CD4-positive, CD25-positive, alpha-beta regulatory T cell (primary cell): ENCODE measurements at places on chromosomes 3 and 15. TPM values are rescaled to one million over a fixed set of nuclear protein-coding genes. Genes with fewer than 3 reads are reported as not detected.

SLC7A14 gene
- not detected for total RNA-seq

DNA sequence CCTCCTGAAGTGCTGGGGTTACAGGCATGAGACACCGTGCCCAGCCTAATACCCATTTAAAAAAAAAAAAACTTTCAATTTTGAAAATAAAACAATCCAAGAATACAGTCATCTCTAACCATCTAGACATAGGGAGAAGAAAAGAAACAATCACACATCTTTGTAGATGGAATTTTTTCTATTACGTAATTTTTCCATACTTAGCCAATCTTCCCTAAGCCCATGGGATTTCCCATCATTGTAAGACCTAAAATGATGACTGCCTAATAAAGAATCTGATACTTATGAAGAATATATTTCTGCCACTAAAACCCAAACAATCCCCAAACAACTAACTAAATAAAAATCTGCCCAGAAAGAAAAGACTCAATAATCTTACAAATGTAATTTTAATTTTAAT, 88.7 kb downstream of the CBLB start:
- DNase-seq, result no peak

CASR gene
- not detected for total RNA-seq

LOXL1 gene
- 7.3 TPM for total RNA-seq

GRCh38 chr3:165624761-165625160, 212.5 kb downstream of the BCHE start:
- DNase-seq, result no peak

- no peak for DNase-seq
Observed at GRCh38 chr3:10417847-10418246, 87.5 kb downstream of the ATP2B2 start.

DNA sequence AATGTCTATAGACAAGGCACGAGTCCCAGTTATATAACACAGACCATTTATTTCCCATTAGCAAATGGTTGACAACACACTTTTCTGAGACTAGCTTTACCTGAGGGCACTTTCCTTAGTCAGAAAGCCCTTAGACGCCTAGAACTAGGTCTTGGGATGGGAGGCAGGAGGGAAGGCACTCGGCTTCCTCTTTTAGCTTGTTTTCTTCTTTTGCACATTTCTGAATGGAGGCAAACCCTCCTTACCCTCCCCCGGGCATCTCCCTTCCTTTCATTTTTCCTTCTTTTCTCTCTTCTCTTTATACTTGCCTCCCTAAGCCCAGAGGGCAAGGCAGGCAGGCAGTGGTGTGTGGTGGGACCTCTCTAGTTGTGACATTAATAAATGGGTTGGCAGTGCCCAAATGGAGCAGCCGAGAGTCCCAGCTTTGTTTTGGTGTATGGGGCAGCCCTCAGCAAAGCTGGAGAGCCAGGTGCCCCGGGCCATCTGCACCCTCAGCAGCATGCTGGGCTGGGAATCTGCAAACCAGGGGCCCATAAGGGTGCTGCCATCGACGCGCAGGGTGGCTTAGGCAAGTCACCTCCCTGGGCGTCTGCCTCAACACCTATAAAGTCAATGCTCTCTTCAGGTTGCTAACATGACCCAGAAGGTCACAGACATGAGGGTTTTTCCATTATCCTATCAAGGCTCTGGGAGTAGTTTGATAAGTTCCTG, 21.1 kb upstream of the BCL2L10 start:
- no peak for DNase-seq

DNA sequence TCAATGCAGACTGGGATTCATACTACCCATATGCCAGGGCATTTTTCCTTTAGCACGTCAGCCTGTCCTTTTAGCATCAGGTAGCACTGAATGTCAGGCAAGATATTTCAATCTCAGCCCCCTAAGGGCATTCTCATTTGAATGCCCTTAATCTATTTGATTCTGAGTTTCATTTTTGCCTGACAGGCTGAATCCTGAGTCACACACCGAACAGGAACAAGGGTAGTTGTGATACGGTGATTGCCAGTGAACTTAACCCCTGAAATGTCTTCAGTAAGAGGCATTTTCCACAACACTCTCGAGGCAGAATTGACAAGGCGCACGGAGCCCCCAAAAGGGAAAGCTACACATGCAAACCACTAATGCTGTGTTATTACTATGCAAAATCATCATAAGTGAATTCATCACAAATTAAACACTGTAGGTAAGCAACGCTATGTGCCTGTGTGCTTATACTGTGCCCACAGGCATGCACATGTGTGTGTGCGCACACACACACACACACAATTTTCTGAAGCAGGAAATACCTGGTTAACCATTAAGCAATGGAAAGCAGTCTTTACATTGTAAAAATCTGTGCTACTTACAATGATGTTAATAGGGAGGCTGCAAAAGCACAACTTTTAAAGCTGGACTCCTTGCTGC, 130.4 kb downstream of the ZNF385D start:
- no peak for DNase-seq
